Type B pancreatic cell (in vitro differentiated cells): ENCODE measurements at places on chromosomes 2 and 18. TPM values are rescaled to one million over a fixed set of nuclear protein-coding genes. Genes with fewer than 3 reads are reported as not detected.

DNA sequence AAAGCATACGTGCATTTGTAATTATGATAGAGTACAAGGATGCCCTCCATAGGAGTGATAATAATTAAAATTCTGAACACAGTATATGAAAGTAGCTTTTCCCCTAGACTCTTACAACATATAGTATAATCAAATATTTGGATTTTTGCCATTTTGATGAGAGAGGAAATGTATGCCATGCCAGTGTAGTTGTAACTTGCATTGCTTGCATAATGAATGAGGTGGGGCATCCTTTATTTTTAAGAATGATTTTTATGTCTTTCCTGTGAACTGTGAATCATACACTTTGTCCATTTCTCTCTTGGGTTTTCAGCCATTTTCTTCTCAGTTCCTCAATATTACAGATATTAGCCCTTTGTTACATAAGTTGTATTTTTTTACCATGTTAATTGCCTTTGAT is 197.5 kb downstream of the SCG2 start:
- no peak for DNase-seq

The PROKR1 gene
- 0.10 and 0.41 TPM in 2 replicates for total RNA-seq

The PRKCE gene
- total RNA-seq = 9.5 and 21.2 TPM in 2 replicates

DNA sequence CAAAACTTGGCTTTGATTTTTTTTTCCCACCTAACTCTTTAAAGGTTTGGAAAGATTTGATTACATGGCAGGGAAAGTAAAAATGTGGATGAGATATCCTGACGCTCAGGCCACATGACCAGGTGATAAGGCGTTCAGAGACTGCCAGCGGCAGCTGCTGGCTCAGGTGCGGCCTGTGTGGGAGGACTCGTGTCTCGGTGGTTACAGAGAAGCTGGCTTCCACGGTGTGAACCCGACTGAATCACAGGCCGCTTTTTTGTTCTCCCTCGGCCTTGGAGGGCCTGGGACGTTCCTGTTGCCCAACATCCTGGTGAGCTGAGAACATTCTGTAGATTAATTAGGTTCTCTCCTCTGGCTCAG is 124.2 kb upstream of the ZNF516 start:
- DNase-seq = no peak

DNA sequence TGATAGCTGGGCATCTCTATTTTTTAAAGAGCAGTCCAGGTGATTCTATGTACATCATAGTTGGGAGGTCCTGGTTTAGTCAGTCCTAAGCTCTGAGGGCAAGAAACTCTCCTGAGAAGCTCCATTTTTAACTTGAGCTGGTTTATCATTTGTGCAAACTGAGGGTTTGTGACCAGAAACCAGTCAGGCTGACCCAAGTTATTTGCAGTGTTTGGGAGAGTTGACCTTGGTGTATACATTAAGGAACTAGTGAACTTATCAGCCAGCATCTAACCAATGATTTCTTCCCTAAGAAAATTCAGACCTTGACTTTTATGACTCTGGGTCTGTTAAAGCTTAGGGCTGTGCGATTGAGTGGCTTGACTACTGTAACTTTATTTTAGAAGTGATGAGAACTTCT is 10.6 kb upstream of the MGAT5 start:
- DNase-seq = no peak

The TMEM247 gene
- not detected in 2 replicates for total RNA-seq

The FAM228A gene
- total RNA-seq = not detected in 2 replicates

GRCh38 chr18:7940971-7941370 is 373.9 kb downstream of the PTPRM start:
- DNase-seq = no peak

- no peak for DNase-seq
Measured at GRCh38 chr2:240278661-240279060, 138.2 kb upstream of the OTOS start.

- no peak for DNase-seq
Measured at GRCh38 chr2:237598468-237599208, 8.1 kb upstream of the RAB17 start.

DNA sequence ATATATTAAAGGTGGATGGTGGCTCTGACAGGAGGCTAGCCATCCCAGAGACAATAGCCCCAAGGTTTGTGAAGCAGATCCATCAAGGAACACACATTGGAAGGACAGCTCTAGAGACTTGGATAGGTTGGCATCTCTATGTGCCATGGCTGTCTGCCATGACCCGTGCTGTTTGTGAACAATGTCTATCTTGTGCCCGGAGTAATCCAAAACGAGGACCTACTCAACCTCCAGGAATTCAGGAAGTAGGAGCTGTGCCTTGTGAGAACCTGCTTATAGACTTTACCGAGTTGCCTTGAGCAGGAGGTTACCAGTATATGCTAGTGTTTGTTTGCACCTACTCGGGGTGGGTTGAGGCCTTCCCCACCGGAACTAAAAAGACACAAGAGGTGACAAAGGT is 43.1 kb upstream of the SELENOI start:
- DNase-seq = no peak

The LYG2 gene
- total RNA-seq = not detected in 2 replicates

DNA sequence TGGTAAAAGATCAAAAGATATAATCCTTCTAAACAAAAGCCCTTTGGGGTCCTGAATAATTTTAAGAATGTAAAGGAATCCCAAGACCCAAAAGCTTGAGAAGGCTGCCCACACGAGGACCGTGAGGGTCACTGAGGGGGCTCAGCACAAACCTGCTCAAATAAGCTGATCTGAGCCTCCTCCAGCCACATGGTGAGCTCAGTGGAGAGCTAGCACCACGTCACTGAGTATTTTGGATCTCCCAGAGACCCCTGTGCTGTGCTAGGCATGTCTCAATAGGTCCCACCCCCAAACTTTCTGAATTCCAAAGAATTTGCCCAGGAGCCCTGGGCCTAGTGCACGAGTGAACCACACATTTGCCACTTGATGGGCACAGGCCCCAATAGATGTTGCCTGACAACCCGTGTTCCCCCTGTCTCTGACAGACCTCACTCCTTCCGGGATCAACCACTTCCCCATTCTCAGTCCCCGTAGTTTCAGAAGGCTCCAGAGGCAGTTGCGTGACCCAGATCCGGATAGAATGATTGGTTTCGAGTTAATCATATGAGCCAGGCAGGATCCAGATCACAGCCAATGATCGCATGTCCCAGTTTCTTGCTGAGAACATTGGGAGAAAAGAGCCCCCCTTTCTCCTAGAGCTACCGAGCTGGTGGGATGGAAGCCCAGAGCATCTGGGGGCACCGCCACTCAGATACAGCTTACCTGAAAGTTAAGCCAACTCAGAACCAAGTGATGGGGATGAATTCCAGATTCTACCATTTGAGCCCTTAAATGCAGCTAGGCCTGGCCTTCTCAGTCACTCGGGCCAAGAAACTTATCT is 203.8 kb downstream of the TNS1 start:
- DNase-seq = peak; percentile 34

- no peak for DNase-seq
Measured at GRCh38 chr18:49898421-49898820, 85.1 kb upstream of the ACAA2 start.

The PREPL gene
- 37.1 and 42.0 TPM in 2 replicates for total RNA-seq

The SGPP2 gene
- total RNA-seq = 7.0 and 22.4 TPM in 2 replicates

DNA sequence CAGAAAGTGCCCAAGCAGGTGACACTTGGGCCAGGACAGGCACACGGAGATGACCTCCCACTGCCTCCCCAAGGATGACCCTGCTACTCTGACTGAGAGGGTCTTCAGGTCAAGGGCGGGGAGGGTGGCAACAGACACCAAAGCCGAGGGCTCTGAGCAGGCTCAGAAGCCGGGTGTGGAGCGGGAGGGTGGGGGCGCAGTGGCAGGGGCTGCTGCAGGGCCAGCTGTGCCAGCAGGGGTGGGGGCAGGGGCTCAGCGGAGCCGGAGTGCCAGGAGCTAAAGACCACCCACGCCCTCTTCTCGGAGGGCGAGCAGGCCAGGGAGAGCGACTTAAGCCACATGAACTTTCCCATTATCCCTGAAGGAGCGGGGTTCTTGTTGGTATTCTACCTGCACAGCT is 93.3 kb upstream of the MBOAT2 start:
- DNase-seq = no peak

GRCh38 chr2:190088917-190089316 is 26.4 kb upstream of the MSTN start:
- DNase-seq = no peak

GRCh38 chr2:232574674-232575403 is 24.4 kb downstream of the EIF4E2 start:
- DNase-seq = no peak

The KCNG2 gene
- total RNA-seq = 0.29 TPM in 1 of 2 replicates, not detected in the other
